Hepatocyte (in vitro differentiated cells): ENCODE measurements at places on chromosomes 6 and 20.

GRCh38 chr20:64006902-64007301, 26.0 kb downstream of the PRPF6 start:
- H3K36me3 ChIP-seq = peaks cover 3% of the 10 kb centered on the region
- no peaks in the 10 kb centered on the region for H3K27me3 ChIP-seq
- H3K4me3 ChIP-seq = no peak overlapping the region
- no peak for DNase-seq
- no peaks in the 10 kb centered on the region for H3K4me1 ChIP-seq

DNA sequence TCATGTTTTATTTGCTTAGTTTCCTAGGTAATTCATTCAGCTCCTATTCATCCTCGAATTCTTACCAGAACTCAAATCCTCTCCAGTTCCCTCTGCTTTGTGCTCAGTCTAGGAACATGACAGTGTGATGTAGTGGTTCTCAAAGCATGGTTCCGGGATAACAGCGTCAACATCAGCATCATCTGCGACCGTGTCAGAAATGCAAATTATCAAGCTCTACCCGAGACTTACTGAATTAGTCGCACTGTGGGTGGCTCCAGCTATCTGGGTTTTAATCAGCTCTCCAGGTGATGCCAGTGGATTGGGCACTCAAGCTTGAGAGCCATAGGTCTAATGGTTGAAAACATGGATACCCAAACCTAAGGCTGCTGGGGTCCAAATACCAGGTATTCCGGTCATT, 7.7 kb upstream of the STK35 start:
- peaks cover 23% of the 10 kb centered on the region for H3K27me3 ChIP-seq
- no peak overlapping the region for H3K27ac ChIP-seq
- H3K36me3 ChIP-seq = no peaks in the 10 kb centered on the region
- DNase-seq = no peak
- H3K4me3 ChIP-seq = no peak overlapping the region

- no peak for DNase-seq
- H3K27ac ChIP-seq = no peak overlapping the region
- H3K27me3 ChIP-seq = no peaks in the 10 kb centered on the region
Measured at GRCh38 chr6:97757575-97757974, 474.6 kb upstream of the MMS22L start.

GRCh38 chr6:43929511-43929910, 159.5 kb downstream of the VEGFA start:
- DNase-seq = no peak
- no peak overlapping the region for H3K27ac ChIP-seq
- H3K4me1 ChIP-seq = peaks cover 30% of the 10 kb centered on the region
- H3K4me3 ChIP-seq = no peak overlapping the region

DNA sequence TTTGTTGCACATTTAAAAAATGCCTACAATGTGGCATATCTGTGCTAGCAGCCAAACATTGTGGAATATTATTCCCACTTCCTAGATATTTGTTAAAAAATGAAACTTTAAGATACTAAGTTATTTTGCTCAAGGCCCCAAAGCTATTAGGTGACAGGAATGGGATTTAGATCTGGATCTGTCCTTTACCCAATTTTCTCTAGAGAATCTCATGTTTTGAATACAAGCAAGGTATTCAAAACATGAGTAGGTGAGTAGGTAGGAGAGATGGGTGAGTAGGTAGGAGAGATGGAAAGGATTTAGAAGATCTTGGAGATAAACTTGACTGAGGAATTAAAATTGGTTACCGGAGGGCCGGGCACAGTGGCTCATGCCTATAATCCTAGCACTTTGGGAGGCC, 61.2 kb upstream of the AKIRIN2 start:
- no peaks in the 10 kb centered on the region for H3K36me3 ChIP-seq
- H3K27me3 ChIP-seq = no peaks in the 10 kb centered on the region
- DNase-seq = no peak
- peaks cover 6% of the 10 kb centered on the region for H3K4me1 ChIP-seq
